Stimulated activated CD8-positive, alpha-beta memory T cell treated with anti-CD3 and anti-CD28 coated beads, Interleukin-4, amount 100 ng/mL, for 1 hour (primary cell): ENCODE measurements at places on chromosomes 1 and 21.

- no peak for DNase-seq
Observed at GRCh38 chr1:166172106-166172505, 5.3 kb upstream of the FAM78B start.

DNA sequence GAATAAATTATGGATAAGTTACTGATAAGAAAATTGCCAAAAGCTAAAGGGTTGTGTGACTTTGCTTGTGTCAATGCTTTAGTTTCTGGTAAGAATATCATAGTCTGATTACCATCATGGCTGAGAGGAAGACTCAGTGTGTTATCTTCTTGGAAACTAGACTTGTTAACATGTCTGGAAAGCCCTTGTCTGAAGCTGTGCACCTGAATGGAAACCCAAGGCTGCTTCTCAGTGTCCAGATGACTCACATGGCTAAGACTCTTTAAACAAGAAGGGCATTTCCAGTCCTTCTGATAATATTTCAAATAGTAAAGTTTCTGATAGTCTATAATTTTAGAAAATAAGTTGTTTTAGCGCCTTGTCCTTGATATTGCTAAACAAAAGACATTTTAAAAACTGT lies 1092.7 kb downstream of the PLA2G4A start:
- DNase-seq, result no peak

DNA sequence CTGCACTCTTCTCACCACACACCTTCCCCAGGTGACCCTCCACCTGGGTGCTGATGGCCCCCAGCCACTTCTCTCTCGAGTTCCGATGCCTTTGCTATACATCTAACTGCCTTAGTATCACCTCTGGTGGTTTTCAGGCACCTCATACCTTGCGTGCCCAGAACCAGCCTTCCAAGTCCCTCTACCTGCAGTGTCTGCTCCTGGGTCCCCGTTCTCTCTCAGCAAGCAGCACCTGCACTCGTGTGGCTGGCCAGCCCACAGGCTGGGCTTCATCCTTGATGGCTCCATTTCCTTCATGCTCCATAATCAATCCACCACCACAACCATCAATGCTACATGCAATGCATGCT lies 49.2 kb upstream of the EDN2 start:
- no peak for DNase-seq

GRCh38 chr1:15323989-15324868 lies 77.2 kb downstream of the FHAD1 start:
- DNase-seq, result no peak

- DNase-seq, result no peak
Observed at GRCh38 chr1:214658175-214658574, 55.2 kb downstream of the CENPF start.

DNA sequence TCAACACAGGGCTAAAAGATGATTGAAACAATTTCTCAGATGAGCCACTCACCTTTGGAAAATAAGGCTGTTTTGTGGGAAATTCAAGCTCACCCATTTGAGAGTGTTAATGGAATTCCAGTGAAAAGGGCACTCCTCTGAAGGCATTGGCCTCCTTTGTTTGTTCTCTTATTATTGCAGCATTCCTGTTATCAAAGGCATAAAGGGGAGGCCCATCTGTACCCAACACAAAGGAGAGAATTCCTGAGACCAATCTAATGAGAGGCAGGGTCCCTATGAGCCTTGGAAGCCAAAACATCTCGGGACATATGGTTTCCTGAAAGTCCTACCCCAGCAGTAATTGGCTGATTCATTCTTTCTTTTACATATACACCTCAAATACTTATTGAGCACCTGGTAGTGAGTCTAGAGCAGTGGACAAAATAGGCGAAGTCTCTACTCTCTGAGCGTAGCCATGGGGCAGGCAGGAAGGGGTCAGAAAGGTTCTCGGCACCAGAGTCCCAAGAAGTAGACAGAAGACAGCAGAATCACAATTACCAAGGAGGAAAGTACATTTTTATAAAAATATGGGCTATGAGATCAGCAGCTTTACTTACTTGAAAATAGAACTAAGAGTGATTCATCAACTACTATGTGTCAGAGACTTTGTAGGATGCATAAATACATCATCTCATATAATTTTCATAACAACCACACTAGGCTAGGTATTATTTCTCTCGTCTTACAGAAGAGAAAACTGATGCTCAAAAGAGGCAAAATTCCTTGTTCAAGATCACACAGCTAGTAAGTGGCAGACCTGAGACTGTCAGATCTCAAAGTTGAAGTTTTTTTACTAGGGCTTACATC lies 218.7 kb downstream of the DAB1 start:
- DNase-seq, result no peak

GRCh38 chr1:7608628-7609305 lies 162.3 kb upstream of the VAMP3 start:
- DNase-seq, result no peak

DNA sequence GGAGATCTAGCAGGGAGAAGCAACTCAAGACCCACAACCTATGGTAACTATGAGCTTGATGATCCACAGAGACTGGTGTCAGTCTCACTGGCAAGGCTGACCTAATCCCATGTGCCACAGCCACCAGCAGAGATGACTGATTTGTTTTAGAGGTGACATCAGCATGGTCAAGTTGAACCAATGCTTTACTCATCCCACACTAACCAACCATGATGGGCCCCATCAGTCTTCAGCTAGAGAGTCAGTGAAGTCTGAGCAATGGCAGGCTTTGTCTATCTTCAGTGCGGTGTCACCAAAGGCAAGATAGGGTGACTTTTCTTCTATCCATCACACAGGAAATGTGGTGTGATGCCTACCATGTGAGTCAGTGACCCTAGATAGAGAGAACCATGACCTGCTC lies 1470.7 kb downstream of the NCAM2 start:
- DNase-seq, result no peak

DNA sequence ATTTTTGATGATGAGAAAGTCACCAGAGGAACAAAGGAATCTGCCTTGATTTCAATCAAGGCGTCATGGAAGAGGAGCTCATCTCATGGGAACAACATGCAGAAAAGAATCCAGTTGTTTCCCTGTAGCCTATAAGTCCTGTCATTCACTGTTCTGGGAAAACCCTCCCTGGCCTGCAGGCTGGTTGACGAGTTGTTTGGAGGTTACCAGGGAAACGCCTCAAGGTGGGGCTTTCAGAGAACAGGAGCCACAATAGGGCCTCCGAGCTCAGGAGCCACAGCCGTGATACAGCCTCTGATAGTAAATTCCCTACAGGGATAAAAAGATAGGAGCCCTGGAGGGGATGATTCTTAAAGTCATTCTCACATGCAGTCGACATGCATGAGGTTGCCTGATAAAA lies 135.2 kb downstream of the PSMG1 start:
- DNase-seq, result no peak

DNA sequence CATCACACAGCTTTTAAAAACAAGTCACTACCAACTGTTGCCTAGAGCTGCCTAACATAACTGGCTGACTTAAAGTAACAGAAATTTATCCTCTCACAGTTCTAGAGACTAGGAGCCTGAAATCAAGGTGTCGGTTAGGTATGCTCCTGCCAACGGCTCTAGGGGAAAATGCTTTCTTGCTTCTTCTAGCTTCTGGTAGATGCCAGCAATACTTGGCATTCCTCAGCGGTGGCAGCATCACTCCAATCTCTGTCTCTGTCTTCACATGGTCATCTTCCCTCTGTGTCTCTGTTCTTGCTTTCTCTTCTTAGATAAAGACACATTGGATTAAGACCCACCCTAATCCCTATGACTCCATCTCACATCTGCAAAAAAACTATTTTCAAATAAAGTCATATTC lies 51.5 kb downstream of the DMRTA2 start:
- DNase-seq, result no peak

- DNase-seq, result no peak
Observed at GRCh38 chr1:176789571-176790090, 326.7 kb downstream of the PAPPA2 start.

DNA sequence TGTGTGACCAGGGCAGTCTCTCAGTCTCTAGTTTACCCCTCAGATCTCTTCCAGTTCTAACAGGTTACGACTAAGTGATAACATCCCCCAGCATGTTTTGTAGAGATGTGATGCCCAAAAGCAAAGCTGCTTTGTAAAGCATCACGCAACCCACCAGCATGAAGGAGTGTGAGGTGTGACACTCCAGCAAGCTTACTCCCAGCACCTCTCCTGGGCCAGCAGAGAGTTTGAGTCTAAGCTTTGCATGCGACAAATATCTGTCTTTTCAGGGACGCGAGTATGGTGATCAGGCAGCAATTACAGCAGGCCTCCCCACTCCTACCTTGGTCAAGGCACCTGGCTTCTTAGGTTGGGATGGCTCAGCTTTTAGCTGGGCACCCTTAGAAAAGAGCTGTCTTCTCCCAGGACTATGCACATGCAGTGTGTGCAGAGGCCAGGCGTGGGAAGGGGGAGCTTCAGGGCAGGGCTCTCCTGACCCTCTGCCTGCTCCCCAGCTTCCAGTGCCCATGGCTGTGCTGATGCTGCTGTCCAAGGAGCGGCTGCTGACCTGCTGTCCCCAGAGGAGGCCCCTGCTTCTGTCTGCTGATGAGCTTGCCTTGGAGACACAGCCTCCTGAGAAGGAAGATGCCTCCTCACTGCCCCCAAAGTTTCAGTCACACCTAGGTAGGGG lies 48.2 kb downstream of the ELK4 start:
- no peak for DNase-seq

DNA sequence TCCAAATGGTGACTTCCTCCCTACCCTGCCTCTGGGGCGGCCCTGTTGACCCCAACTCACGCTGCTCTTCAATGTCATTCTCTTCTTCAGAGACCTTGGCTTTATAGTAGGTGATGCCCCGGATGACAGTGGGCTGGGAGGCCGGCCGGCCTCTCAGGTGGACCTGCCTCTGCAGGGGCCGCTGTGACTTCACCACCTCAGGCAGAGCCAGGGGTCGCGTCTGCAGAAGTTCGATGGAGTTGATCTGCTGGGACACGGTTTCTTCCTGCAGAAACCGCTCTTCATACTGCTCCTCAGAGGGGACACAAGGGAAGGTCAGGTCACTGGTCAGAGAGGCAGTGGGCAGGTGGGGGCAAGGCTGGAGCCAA lies 23.6 kb downstream of the OLFML2B start:
- DNase-seq, result no peak

DNA sequence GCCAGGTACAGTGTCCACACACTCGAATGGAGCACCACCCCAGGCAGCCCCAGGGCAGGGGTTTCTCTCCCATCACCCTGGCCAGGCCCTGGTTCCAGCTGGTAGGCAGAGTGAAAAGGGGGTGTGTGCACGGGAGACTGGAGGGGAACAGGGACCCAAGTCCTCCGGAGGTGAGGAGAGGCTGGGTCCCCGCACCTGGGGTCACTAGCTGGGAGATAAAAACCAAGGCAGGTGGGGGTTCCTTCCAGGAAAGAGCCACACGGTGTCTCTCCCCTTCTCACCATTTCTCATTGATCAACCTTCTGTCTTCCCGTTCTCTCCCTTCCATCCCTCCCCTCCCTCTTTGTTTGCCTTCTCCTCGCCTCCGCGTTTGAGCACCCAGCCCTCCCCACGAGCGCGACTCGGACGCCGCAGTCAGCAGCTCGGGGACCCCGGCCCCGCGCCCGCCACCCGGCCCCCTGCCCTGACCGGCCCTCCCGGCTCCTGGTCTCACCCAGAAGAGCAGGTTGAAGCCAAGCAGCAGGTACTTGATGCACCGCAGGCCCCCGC lies 358 bp downstream of the TSPAN2 start:
- DNase-seq, result no peak
